Hindlimb muscle (tissue), 1 donor: ENCODE measurements at places on chromosomes 1 and 21. TPM values are rescaled to one million over a fixed set of nuclear protein-coding genes. Genes with fewer than 3 reads are reported as not detected.

The RIMS3 gene
- 0.46 TPM for polyA plus RNA-seq

- no peak for DNase-seq
Observed at GRCh38 chr1:231517076-231517475, 11.4 kb upstream of the TSNAX start.

DNA sequence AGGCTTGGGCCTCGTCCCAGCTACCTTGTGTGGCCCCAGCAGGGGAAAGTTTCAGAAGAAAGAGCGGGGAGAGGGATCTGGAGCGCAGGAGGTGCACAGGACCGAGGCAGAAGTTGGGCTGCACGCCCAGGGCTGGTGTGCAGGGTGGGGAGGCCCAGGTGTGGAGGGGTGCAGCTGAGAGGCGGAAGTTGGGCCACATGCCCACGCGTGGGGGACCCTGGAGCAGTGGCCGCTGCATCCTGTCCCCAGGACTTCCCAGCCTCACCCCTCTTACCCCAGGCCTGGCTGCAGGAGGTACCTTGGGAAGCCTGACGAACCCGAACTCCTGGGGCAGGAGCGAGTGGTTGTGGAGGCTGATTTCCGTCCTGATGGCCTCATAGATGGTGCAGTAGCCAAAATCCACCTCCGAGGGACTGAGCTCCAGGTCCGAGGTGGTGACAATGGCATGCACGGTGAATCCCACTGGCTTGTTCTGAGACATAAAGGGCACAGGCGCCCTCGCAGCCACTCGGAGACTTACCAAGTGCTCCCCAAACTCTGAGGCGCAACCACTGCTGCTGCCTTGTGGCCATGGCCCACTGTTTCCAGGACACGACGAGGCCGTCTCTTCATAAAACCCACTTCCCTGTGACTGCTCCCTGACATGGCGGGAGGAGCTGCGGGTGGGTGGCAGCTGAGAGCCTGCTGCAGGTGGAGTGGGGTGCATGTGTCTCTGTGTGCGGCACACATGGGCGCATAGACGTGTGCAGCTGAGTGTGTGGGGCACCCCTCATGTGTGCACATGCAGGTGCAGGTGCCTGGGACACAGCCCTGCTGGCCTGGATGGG lies 20.4 kb upstream of the TMEM52 start:
- DNase-seq = no peak

The CFHR2 gene
- polyA plus RNA-seq = not detected

The PTPN7 gene
- polyA plus RNA-seq = 1.1 TPM

- no peak for DNase-seq
Observed at GRCh38 chr21:46025113-46025770, 43.7 kb downstream of the COL6A1 start.

The SUSD4 gene
- polyA plus RNA-seq = 2.0 TPM

- no peak for DNase-seq
Observed at GRCh38 chr21:45557616-45558043, 15.4 kb upstream of the SLC19A1 start.

- DNase-seq = no peak
Observed at GRCh38 chr1:163082971-163083370, 13.8 kb downstream of the RGS4 start.

- DNase-seq = no peak
Observed at GRCh38 chr1:183910845-183911244, 105.9 kb downstream of the RGL1 start.

The OLIG2 gene
- not detected for polyA plus RNA-seq

The AGMAT gene
- 3.4 TPM for polyA plus RNA-seq

- no peak for DNase-seq
Observed at GRCh38 chr1:114428083-114428754, 82.8 kb downstream of the TRIM33 start.
